ENCODE measurements at places on chromosomes 16 and 17.

- DNase-seq: no peak
These were observed 349.1 kb upstream of the EEF2KMT start for GRCh38 chr16:5446623-5447240.

DNA sequence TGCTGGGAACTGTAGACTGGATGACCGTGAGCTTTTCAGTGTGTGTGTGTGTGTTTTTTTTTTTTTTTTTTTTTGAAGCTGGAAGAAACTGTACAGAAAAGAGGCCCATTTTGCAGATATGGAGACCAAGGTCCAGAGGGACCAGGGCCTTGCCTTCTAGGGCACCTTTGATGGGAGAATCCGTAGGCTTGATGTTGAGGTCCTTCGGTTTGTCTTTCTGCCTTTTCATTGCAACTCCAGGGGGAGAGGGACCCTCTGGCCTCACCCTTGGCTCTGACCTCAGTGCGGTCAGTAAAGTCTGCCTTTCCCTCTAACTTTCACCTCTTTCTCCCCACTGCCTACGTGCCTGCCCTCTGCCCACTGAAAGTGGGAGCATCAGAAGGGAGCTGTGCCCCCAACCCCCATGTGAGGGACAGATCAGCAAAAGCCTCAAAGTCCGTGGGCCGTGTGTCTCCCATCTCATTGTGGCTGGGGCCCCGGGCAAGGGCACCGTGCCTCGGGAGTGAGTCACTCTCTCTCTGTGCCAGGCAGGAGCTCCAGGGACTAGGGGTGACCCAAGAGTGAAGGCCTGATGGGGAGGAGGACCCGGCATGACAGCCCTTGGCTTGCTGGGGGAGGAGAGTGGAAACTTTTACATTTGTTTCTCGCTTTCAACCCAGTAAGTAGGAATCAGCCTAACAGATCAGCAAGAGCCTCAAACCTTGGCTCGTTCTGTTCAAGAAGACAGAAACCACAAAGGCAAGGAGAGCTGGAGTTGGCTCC is 123.6 kb downstream of the CMIP start:
- no peak for DNase-seq

- no peak for DNase-seq
These were observed 67.4 kb downstream of the MED13 start for GRCh38 chr17:61997664-61998063.

DNA sequence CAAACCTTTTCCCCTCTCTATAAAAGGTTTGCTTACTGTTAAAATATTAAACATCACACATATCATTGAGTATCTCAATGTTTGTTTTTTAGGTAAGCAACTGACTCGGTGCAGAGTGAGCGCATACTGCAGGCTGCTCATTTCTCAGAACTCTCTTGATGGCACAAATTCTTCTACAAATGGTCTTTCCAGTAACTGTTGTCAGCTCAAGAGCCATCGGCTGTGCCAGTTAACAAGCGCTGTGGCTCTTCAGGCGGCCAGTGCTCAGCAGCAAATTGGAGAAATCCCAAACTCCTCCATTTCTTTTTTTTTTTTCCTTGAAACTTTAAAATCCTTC is 8.6 kb downstream of the ABCA3 start:
- DNase-seq: no peak

DNA sequence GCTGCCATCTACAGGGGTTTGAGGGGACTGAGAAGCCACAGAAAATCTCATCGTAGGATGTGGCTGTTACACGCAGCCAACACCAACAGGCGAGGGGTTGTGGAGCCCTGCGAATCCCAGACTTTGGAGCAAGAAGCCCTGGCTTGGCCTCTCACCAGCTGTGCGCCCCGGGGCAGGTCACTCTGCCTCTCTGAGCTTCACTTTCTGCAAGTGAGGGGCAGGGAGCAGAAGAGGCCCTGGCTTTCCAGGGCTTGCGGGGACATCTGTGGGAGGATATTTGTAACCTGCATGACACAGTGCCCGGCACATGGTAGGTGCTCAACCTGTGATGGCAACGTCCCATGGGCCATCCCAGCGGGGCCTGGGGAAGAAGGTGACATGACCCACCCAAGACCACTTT is 32.9 kb upstream of the CIBAR2 start:
- no peak for DNase-seq

GRCh38 chr17:63622574-63623390 is 565 bp downstream of the MAP3K3 start:
- peak; percentile 65 for DNase-seq

DNA sequence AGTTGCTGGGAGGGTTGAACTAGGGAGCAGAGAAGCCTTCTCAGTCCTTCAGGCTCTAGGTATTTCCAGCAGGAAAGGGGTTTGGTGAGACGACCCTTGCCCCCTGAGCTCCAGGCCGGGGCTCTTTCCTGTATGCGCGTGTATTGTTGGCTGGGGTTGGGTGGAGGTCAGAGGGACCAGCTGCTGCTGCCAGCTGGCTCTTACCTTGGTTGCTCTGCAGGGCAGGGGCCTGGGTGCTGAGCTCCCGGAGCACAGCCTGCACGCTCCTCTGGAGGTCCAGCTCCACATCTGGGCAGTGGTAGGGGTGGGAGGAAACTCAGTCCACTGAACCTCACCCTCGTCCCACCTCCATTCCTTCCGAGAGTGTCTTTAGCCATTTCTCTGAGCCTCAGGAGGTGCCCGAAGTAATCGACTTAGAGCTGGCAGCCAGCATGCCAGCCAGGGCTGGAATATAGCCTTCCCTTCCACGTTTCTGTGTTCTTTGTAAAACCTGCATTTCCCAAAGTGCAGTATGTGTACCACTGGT is 28.0 kb downstream of the PIK3R6 start:
- no peak for DNase-seq

DNA sequence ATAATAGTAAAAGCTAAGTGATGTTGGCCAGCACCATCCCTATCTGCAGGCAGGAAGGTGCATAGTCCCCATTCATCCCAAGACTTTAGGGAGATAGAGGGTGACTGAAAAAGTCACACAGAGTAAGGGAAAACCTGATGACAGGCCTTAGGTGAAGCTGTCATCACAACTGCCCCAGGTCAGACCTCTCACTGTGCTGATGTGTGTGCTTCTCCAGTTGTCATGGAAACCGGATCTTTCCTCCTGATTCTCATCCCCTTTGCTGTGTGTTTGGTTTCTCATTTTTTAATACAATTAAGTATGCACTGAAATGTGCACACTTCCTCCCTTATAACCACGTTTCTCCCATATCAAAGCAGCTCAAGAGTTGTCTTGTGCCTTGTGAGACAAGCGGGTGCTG is 135.1 kb upstream of the ANKFN1 start:
- no peak for DNase-seq

GRCh38 chr16:4404967-4405696 is 11.3 kb downstream of the CORO7 start:
- no peak for DNase-seq

GRCh38 chr17:40340880-40341807 is 23.4 kb downstream of the GJD3 start:
- DNase-seq: peak; percentile 38

GRCh38 chr17:2598166-2598565 is 4.7 kb downstream of the PAFAH1B1 start:
- DNase-seq: no peak

- no peak for DNase-seq
These were observed 375 bp downstream of the STUB1 start for GRCh38 chr16:680625-680945.

DNA sequence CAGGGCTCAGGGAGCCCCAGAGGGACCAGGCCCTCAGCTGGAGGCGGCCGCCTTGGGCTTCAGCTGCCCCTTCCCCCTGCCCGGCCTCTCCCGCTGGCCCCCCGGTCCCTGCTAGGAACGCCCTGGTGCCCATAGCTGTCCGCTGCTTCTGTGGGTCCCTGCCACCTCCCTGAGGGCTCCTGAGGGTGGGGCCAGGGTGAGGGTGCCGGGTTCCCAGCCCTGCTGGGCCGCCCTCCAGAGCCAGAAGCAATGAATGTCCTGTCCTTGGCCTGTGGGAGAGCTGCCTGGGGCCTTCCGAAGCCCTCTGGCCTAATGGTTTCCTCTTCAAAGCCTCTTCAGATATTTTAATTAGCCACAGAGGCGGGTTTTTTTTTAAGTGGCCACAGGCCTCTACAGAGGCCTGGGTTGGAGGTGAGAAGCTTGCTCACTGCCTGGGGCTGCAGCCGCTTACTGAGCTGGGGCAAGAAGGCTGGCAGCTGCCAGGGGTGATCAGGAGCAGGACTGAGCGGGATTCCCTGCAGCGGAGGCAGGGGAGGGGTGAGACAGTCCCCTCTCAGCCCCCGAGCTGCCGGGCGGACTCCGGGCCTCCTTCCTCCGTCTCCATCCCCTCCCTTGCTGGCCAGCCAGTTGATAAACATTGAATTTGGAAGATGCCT is 9.9 kb downstream of the CENPX start:
- peak; percentile 46 for DNase-seq

DNA sequence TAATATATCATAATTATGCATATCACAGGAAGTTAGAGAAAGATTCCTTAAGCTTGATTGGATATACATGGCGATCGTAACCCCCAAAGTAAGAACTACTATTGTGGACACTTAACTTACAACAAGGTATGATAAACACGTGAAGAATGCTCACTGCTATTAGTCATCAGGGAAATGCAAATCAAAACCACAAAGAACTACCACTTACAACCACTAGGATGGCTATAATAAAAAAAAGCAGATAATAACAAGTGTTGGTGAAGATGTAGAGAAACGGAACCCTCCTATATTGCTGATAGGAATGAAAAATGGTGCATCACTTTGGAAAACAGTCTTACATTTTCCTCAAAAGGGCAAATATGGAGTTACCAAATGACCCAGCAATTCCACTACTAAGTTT is 265.9 kb downstream of the SLC39A11 start:
- no peak for DNase-seq

- peak; percentile 70 for DNase-seq
These were observed 38.3 kb upstream of the HAPSTR1 start for GRCh38 chr16:9053006-9053601.

- DNase-seq: no peak
These were observed 18.0 kb downstream of the SLC47A1 start for GRCh38 chr17:19551591-19552148.

DNA sequence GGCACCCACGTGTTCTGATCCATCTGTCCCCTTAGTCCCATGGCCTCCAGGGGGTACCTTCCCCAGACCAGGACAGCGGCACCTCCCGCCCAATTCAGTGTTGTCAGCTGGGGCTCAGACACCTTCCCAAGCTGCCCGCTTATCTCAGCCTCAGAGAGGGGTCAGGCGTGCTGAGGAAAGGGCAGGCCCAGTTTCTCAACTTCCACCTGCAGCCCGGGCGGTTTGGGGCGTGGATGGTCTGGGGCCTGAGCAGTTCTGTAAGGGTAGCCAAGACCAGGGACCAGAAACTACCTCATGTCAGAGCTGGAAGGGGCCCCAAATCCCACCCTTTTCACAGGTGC is 5.1 kb downstream of the PLCD3 start:
- DNase-seq: no peak

- DNase-seq: no peak
These were observed 160.9 kb downstream of the SLC39A11 start for GRCh38 chr17:72931635-72932034.

GRCh38 chr17:73323409-73324159 is 11.8 kb upstream of the CDC42EP4 start:
- no peak for DNase-seq

GRCh38 chr16:87713451-87714229 is 52.1 kb downstream of the KLHDC4 start:
- no peak for DNase-seq

GRCh38 chr16:1615761-1616160 is 3.6 kb downstream of the CRAMP1 start:
- DNase-seq: no peak

DNA sequence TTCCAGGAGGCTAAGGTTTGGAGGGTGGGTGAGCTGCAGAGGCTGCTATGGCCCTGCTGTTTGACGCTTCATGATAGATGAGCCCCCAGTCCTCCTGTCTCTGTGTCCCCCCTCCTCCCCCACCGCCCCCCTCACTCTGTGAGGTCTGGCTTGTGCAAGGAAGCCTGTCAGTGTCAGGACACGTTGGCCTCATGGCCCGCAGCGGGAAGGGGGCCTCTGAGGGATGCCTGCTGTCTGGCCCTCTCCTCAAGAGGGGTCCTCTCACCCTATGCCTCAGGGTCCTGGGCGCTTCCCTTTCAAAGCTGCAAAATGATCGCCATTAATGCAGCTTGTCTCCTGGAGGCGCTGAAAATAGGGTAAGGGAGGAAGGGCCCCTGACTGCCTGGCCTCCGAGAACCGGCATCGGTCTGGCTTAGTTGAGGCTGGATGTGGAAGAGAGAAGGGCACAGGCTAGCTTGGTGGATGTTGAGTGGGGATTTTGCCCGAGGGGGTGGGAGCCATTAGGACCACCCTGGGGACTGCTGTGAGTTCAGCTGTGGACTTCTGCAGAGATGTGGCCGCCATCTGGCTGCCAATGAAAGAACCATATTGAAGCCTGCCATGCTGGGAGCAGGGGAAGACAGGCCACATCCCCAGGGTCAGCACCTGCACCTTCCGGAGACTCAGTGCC is 14.8 kb upstream of the GOSR2 start:
- DNase-seq: no peak

DNA sequence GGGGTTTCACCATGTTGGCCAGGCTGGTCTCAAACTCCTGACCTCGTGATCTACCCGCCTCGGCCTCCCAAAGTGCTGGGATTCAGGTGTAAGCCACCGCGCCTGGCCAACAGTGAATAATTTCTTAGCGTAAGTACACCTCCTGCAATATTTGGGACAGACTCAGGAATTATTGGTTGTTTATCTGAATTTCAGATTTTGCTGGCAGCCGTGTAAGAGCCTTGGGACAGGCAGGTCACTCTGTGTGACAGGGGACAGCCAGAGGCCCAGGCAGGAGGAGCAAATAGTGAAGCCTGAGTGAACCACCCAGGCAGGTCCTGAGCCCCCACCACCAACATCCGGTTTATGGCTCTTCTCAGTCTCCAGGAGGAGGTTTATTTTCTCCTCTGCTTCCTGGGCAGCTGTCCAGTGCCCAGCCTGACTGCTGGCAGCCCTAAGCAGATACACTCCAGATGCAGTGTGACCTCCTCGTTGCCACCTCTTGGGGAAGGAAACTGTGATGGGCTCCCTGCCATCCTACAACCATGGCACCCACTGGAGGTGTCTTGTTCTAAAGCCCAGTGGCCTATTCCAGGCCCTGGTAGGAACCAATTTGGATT is 26.2 kb upstream of the ADORA2B start:
- no peak for DNase-seq

- DNase-seq: peak; percentile 50
These were observed 3.1 kb downstream of the NATD1 start for GRCh38 chr17:21249920-21250703.

DNA sequence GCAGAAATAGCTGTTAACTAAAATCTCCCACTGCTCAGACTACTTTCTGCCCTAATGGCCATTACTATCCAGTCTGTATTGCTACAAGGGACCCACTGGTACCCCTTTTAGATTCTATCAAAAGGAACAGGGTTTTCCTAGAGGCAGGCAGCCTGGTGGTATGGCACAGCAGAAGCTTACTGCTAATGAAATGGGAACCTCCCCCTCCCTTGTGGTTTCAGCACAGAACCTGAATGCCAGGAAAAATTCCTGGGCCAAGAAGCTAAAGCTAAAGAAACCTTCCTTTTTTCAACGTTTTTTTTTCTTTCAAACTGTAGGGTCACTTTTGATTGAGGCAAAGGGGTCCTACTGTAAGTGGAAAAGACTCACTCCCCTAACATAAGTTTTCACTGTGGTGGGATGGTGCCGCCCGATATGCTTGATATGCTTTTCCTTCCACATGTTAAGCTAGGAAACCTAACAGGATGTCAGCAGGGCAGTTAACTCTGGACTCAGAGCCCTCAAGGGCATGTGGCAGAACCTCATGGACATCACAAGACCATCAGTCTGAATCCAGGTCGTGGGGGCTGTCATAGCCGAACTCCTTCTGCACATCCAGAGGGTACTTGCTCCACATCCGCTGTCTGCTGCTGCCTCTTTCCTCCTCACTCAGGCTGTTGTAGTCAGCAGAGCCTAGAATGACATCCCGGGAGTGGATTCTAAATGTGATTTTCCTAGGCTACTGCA is 9.8 kb downstream of the SLC7A6OS start:
- DNase-seq: no peak

- no peak for DNase-seq
These were observed 4.8 kb downstream of the ABCA10 start for GRCh38 chr17:69223809-69224208.
